ENCODE measurements at places on chromosomes 2 and 18. TPM values are rescaled to one million over a fixed set of nuclear protein-coding genes. Genes with fewer than 3 reads are reported as not detected.

GRCh38 chr2:193556766-193557470, 1362.2 kb upstream of the TMEFF2 start:
- no peak for DNase-seq

DNA sequence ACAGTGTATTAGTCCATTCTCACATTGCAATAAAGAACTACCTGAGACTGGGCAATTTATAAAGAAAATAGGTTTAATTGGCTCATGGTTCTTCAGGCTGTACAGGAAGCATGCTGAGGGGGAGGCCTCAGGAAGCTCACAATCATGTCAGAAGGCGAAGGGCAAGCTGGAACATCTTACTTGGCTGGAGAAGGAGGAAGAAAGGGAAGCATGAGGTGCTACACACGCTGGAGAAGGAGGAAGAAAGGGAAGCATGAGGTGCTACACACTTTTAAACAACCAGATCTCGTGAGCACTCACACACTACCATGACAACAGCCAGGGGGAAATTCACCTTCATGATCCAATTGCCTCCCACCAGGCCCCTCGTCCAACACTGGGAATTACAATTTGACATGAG, 95.3 kb upstream of the FAM110C start:
- DNase-seq: no peak

DNA sequence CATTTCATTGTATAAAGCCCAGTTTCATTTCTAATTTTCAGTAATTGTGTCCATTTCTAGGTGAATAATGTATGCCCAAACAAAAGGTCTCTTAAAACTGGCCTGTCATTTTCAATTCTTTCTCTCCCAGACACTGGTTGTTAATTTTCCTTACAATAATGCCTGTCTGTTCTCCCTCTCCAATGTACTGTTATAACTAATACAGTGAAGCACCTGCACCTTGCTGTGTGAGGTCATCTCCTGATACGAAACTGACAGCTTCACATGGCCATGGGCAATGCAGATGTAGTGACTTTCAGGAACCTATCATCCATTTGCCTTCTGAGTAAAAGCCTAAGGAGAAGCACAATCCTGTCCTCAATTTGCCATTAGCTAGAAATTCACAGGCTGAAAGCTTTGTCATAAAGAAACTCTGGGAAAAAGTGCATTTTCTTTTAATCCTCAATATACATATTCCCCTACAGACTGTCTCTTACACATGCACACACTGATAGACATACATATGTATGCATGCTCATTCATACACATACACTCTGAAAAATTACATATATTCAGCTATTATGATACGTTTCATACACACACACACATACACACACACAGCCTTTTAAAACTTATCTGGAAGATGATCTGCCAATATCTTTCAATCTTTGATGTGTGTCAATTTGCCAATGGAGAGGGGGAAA, 1030.3 kb downstream of the TDRD15 start:
- DNase-seq: no peak

DNA sequence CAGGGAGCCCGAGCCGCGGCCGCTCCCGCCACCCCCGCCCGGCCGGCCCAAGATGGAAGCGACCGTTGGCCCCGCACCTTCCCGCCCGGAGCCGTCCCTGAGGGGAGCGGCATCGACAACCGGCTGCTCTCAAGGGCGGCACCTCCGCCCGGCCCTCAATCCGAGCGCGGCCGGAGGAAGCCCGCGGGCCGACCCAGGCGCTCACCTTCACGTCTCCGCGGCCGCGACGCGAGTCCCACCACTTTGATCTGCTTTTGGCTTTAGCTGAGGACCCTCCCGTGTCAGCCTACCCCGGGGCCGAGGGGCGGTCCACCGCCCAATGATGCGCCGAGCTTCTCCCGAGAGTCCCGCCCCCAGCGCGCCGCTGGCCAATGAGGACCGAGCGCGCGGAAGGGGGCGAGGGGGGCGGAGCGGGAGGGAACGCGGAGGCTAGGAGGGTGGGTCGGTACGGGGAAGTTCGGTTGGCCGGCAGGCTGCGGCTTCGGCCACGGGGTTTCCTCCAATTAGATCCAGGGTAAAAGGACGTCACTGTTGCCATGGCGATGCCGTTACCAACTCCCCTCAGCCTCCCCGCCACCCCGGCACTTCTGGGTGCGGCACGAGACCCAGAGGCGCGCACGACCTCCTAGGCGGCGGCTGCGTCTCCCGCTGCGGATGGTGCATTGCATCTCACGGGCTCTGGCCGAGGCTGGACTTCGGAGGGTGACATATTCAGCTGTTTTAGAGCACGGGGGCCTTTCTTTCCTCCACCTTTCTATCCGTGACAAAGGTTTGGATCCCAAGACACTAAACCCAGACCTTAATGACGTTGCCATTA, at the start of gene YWHAQ:
YWHAQ (minus strand) TSS at position 262 of the 817 bp plus-strand sequence. CDS start 545 bp downstream, outside the sequence.
- DNase-seq: peak; percentile 100

- DNase-seq: no peak
Measured at GRCh38 chr2:31196622-31197021, 20.7 kb downstream of the CAPN14 start.

GRCh38 chr2:206562375-206562774, 79.9 kb upstream of the FAM237A start:
- no peak for DNase-seq

GRCh38 chr2:65329525-65329924, 101.9 kb downstream of the ACTR2 start:
- no peak for DNase-seq

GRCh38 chr2:105753380-105753779, 8.7 kb downstream of the NCK2 start:
- DNase-seq: no peak

Gene FEV
- not detected for total RNA-seq

Gene EVX2
- total RNA-seq: not detected

Gene CNNM4
- 6.4 TPM for total RNA-seq

Gene OSR1
- not detected for total RNA-seq

Gene AFF3
- total RNA-seq: 99.7 TPM

Gene CTNNA2
- total RNA-seq: not detected

Gene LOXHD1
- not detected for total RNA-seq

Gene MC2R
- not detected for total RNA-seq

Gene PRSS56
- total RNA-seq: not detected
